ENCODE measurements at places on chromosomes 5 and 9. TPM values are rescaled to one million over a fixed set of nuclear protein-coding genes. Genes with fewer than 3 reads are reported as not detected.

- DNase-seq, result no peak
Measured at GRCh38 chr5:150222906-150223305, 33.0 kb downstream of the SLC6A7 start.

- no peak for DNase-seq
Measured at GRCh38 chr9:76464706-76465105, 5.7 kb downstream of the GCNT1 start.

- DNase-seq, result no peak
Measured at GRCh38 chr5:159343295-159344094, 13.2 kb upstream of the IL12B start.

The FBN2 gene
- 0.61 TPM for total RNA-seq

DNA sequence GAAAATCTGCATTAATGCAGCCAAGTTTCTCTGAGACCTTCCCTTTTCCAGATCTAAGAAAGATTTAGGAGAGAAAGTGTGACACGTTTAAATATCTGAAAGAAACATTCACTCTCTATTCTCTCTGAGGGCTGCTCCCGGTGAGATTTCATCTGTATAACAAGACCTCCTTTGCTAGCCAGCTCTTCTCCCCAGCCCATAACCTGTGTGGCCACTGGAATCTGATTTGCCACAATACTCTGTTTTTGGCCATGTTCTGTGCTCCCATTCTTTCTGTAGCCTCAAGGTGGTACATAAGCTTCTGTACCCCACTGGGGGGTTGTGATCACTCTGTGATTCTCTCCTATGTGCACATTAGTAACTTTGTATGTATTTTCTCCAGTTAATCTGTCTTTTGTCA lies 291.0 kb upstream of the SEMA6A start:
- DNase-seq, result no peak

The CMYA5 gene
- 0.22 TPM for total RNA-seq

The PCDHGA9 gene
- total RNA-seq, result 0.15 TPM

DNA sequence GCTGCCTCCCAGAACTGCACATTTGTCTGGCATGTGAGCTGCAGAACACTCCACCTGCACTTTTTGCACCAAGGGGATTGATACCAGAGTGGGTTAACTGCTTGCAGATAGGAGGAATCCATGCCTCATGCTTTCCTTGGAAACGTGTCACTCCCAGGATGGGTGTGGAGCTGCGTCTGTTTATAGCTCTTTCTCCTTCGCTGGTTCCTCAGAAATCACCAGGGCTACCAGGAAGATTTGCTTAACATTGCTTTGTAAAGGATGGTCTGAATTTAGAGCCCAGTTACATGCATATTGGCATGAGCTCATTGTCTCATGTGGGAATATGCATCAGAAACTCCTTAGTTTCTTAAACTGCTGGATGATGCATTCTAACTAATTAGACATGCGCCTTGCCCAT lies 234.6 kb downstream of the GADD45G start:
- DNase-seq, result no peak

GRCh38 chr9:26813247-26813646 lies 79.4 kb downstream of the CAAP1 start:
- DNase-seq, result no peak

DNA sequence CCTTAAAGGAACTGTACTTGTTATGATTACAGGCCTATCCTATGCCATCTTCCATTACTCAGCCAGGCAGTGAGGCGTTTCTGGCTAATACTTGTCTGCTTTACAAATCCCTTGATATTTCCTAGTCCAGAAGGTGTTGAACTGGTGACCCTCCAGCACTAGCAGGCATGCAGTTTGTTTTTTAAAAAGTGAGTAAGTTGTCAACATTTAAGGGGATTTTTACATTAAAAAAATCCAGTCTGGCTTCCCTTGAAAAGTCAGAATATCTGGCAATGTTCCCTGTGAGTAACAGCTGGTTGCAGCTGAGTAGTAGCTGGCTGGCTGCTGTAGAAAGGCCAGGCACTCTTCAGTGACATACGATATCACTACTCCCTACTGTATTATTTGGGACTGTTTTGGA lies 21.8 kb downstream of the GRIN3A start:
- DNase-seq, result no peak

The KIF3A gene
- total RNA-seq, result 15.2 TPM

- DNase-seq, result no peak
Measured at GRCh38 chr9:23423999-23424398, 402.0 kb downstream of the ELAVL2 start.

DNA sequence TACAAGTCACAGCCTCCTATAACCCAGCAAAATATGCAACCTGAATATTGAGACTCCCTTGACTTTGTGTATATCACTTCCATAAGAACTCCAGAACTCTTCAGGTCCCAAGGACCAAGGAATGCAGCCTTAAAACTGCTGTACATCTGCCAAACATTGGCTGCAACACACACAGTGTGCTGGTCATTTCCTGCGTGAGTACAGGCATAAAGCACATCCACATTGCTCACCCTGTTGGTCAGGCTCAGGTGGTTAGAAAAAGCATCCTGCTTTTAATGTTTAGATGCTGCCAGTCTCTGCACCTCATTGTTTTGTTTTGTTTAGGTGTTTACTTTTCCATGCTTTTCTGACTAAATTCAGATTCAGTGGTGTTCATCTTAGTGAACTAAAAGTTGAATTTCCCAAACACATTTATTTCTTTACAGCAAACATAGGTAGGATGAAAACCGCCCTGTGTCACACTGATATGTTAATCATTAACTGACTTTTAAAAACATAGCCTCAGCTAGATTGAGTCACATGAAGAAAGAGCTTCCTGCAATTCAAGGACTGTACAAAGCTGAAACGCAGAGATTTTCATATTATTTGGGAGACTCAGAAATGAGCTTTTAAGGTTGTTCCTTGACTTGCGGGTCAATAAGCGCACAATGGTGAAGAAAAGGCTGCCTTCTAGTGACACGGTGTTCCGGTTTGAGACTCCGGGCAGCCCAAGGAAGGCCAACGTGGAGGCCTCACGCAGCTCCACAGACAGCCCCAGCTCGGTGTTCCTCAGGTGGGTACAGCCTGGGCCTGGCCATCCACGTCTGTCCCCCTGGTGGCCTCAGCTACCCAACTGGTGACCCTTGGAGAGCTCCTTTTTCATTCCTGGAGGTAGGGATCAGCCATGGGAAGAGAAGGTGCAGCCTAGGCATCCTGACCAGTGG lies 52.2 kb upstream of the GRAMD2B start:
- no peak for DNase-seq

The ST8SIA4 gene
- 28.8 TPM for total RNA-seq

The RNF180 gene
- total RNA-seq, result not detected

The SLC6A19 gene
- not detected for total RNA-seq

- no peak for DNase-seq
Measured at GRCh38 chr5:111580956-111581355, 68.6 kb upstream of the STARD4 start.

DNA sequence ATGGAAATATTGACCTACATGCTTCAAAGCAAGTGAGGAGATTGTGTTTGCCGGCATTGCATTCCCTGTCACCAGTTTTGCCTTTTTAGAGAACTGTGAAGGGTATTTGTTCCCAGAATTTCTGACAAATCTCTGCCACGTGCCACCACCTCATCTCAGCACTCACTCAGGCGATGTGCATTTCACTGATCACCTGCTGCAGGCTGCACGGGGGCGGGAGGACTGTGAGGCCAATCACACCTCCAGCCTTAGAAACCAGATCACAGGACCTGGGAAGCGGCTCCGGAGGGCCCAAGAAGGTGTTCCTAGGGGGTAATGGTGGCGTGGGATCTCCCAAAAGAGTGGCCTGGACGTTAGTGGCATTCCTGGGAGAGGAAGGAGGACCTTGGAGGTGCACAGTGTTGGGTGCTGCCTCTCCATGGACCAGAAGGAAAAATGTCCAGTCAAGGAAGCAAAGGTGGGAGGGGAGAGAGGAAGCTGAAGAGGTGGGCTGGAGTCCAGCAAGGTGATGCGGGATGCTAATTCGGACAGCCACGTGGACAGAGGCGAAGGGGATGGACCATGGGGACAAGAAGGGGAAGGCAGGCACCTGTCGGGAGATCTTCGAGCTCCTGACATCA lies 63.6 kb upstream of the OLFM1 start:
- no peak for DNase-seq

Measured in T-cell (primary cell).